ENCODE measurements at places on chromosomes 11 and 22.
A peak's percentile ranks its signal among the peaks of the same experiment; 100 is the strongest.

GRCh38 chr22:41302811-41303210, 1.5 kb downstream of the ZC3H7B start:
- DNase-seq = no peak

- DNase-seq = no peak
Measured at GRCh38 chr22:45975164-45976161, 1.5 kb downstream of the WNT7B start.

- no peak for DNase-seq
Measured at GRCh38 chr11:76119032-76119431, 87.3 kb downstream of the WNT11 start.

- DNase-seq = no peak
Measured at GRCh38 chr11:106063009-106063408, 14.1 kb downstream of the KBTBD3 start.

GRCh38 chr11:66787934-66788758, 55.1 kb upstream of the RCE1 start:
- no peak for DNase-seq

DNA sequence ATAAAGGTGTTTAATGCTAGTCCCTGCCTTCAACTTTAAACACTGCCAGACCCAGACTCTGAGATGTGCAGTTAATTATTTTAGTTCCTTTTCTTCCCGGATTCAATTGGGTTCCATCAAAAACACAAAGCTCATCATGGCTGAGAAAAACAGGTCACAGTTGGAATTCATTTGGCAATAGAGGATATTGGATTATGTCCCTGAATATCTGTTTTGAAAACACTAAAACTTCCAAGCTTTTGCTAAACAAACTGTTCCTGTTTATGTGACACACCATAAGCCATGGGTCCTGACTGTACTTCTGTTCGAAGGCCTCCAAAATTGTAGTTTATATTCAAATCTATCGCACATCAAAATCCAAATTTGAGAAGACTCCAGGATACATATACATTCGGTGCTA, 150.7 kb downstream of the TRPC6 start:
- DNase-seq = no peak

- DNase-seq = no peak
Measured at GRCh38 chr22:36671404-36671803, 32.1 kb downstream of the CACNG2 start.

- no peak for DNase-seq
Measured at GRCh38 chr11:113521737-113522517, 46.7 kb upstream of the DRD2 start.

DNA sequence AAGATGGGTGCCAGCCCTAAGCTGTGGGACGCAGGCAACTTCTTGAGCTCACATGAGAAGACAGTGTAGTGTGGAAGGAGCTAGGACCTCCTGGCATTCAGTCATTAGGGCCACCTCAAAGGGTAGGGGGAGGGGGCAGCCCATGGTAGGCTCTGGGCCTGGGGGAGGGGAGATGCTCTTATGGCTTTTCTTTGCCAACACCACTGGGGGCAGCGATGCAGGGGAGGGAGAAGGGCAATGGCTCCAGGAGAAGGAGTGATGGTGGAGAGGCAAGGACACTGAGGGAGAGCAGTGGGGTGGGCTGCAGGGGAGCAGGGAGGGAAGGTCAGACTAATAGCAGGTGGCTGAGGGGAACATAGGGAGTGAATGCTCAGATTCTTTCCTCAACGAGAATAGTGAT, 63.3 kb upstream of the SUSD2 start:
- DNase-seq = no peak

DNA sequence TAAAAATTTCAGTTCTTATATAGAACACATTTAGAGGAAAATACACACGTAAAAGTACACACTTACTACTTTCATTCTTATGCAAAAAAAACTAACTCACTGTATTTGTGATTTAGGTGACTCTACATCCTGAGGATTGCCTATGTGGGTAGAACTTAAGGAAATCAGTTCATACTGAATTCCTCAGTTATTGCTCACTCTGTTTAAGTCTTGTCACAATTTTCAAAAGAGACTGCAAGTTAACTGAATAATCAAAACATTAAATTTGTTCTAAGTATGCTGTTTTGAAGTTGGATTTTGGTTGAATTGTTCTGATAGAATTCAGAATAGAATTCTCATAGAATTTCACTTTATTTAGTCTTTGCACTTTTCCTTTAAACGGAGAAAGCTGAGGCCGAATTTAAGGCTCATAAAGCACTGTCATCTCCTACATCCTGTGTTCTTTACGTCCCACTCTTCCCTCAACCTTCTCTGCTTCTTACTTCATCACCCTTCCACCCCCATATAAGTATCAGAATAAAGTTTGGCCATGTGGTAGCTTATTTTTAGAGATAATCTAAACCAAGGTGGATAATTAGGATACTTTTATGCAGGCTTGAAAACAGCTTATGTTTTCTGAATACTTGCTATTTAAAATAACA, 59.8 kb downstream of the APOL5 start:
- no peak for DNase-seq

GRCh38 chr11:36095716-36096115, 151.9 kb downstream of the LDLRAD3 start:
- DNase-seq = no peak

GRCh38 chr11:46298699-46299433, 21.4 kb downstream of the CREB3L1 start:
- DNase-seq = no peak

DNA sequence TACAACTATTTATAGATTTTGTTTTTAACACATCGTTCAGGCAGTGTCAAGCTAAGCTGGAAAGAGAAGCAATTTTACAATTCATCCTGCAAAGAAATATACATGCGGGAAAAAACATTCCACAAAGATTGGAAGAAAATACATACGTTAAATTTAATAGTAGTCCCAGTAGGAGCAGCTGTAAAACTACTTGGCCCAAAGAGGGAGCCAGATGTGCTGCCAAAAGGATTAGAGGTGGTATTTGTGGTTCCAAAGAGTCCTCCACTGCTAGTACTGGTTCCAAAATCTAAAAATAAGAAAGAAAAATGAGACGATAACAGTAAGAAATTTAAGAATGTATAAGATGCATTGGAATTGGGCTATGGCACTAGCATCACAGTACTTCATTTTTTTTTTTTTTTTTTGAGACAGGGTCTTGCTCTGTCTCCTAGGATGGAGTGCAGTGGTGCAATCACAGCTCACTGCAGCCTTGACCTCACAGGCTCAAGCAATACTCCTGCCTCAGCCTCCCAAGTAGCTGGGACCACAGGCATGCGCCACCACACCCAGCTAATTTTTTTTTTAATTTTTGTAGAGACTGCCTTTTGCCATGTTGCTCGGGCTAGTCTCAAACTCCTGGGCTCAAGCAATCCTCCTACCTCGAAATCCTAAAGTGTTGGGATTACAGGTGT, 21.5 kb downstream of the NUP98 start:
- no peak for DNase-seq

DNA sequence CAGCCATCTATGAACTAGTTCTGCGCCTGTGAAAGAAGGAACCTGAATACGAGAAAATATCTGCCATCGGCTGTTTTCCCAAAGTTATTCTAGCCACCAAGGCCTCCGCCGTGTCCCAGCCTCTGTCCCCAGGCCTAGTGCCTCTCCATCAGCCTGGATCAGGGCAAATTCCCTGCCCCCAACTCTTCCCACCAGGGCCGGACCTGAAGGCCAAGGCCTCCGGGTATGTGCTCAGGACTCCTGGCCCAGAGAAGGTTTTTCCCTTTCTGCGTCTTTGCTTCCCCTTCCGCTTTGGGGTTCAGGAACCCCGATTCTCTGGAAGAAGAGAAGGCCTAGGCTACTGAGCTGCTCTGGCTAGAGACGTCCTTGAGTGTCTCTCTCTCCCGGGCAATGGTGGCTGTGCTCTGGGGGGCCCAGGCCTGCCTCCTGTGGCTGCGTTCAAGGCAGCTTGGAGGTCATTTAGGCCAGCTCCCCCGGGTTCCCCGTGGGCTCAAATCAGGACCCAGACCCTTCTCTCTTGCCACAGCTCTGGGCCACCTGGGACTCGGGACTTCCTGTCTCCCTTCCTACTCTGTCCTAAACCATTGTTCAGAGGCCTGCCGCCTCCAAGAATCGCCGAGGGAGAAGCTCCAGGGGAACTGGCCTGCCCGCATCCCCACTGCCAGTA, 1.6 kb downstream of the ALX4 start:
- no peak for DNase-seq

- DNase-seq = peak; percentile 24
Measured at GRCh38 chr22:19289475-19290161, 1.9 kb downstream of the CLTCL1 start.

DNA sequence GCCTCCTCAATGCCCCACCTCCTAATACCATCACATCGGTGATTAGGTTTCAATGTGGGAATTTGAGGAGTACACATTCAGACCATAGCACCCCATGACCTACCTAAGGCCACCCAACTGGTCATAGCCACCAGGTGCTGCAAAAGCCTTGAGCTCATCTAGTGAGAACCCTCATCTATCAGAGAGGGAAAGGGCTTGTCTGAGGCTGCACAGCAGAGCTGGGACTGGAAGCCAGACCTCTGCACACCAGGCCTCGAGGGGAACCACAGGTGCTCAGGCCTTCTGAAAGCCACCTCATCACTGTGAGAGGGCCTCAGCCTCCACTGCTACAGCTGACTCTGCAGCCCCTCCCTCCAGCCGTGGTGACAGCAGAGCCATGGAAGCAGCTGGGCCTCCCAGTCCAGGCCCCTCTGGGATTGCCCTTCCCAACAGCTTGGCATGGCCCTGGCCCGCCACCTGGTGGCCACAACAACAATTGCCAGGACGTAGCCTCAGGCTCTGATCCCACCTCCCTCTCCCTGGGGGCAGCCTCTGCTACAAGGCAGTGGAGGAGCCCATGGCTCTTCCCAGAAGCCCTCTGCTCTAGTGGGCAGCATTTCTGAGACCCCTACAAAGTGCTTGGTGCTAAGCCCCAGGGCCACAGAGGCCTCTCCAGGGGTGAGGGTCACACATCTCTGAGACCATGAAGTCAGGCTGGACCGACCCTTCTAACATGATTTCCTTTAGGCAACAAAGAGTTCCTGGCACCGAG, 41.0 kb upstream of the PRDM11 start:
- DNase-seq = peak; percentile 75

DNA sequence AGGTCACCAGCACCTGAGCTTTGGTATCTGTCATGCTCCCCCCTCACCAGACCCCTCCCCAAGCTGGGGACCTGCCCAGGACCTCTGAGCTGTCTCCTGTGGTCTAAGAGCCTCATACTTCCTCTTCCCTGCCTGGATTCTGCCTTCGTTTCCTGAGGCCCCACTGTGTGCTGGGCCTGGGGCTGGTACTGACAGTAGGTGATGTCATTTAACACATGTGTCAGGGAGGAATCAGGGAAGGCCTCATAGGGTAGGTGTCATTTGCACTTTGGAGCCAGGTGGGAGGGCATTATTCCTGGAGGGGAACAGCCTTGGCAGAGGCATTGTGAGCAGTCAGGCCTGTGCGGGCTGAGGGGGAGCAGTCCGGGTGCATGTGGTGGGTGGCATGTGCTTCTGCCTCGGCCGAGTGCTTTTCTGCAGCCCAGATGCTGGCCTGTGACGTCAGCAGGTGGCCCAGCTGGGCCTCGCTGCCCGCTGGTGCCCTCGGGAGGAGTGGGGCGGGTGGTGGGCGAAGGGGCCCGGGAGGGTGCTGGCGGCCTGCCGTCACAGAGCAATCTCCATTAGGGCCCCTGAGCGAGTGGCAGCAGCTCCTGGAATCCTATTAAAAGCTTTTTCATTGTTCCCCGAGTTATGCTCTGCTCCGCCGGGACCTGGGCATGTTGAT, 9.1 kb downstream of the FLRT1 start:
- peak; percentile 27 for DNase-seq

DNA sequence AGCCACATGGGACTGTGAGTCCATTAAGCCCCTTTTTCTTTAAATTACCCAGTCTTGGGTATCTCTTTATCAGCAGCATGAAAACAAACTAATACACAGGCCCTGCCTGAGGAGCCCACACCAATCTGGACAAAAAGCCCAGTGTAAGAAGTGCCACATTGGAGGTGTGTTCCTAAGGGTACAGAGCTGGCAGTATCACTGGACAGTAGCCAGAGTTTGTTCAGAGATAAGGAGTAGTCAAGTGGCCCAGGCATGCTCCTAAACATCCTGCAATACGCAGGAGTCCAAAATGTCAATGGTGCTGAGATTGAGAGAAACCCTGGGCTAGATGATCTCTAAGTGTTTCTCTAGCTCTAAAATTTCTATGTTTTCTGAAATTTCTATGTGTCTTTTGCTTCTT, 27.0 kb upstream of the POGLUT3 start:
- no peak for DNase-seq

- no peak for DNase-seq
Measured at GRCh38 chr22:38834991-38835390, 8.8 kb downstream of the NPTXR start.

GRCh38 chr22:44737406-44738346, 14.7 kb upstream of the ARHGAP8 start:
- DNase-seq = no peak

GRCh38 chr22:20316217-20316843, 3.5 kb downstream of the DGCR6L start:
- no peak for DNase-seq

DNA sequence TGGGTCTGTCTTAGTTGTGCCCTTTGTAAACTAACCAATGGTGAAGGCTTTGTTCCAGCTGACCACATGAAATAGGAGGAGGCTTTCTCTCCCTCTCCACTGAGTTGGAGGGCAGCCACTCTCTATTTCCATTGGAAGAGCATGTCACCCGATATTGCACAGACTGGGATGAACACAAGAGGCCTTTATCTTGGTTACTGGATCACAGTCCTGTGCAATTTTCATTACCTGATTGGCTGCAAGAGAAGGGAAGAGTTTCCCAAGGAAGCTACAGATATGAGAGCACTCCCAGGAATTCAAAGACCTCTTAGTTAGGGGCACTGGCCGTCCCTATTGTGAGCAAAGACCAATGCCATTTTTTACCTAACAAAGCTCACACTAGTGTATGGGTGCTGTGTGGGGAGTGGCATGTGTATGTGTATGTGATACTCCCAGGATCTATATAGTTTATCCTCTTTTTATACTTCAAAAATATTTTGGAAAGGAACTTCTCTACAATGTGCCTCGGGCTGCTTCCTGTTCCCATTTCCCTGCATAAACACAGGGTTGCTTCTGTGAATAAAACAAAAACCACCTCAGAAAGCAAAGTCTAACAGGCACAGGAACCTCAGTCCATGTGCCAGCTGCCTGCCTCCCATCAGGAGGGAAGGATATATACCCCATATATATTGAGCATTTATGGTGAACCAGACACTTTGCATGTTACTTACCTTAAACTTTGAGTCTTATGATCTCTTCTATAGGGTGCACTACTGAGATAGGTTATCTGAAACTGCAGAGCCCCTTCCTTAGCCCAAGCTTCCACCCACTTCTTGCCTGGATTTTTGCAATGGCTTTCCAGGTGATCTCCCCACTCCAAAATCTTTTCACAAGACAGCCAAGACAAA, 126.5 kb downstream of the RASSF10 start:
- no peak for DNase-seq

DNA sequence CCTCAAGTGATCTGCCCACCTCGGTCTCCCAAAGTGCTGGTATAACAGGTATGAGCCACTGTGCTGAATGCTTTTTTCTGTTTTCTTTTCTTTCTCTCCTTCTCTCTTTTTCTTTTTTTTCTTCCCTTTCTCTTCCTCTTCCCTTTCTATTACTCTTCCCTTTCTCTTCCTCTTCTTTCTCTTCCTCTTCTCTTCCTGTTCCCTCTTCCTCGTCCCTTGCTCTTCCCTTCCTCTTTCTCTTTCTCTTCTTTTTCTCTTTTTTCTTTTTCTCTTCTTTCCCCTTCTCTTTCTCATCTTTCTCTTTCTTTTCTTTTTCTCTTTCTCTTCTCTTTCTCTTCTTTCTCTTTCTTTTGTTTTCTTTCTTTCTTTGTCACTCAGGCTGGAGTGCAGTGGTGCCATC, 1.2 kb downstream of the OOSP1 start:
- DNase-seq = no peak

Data from KBM-7 (cell line).